ENCODE measurements at places on chromosomes 3 and 15.

DNA sequence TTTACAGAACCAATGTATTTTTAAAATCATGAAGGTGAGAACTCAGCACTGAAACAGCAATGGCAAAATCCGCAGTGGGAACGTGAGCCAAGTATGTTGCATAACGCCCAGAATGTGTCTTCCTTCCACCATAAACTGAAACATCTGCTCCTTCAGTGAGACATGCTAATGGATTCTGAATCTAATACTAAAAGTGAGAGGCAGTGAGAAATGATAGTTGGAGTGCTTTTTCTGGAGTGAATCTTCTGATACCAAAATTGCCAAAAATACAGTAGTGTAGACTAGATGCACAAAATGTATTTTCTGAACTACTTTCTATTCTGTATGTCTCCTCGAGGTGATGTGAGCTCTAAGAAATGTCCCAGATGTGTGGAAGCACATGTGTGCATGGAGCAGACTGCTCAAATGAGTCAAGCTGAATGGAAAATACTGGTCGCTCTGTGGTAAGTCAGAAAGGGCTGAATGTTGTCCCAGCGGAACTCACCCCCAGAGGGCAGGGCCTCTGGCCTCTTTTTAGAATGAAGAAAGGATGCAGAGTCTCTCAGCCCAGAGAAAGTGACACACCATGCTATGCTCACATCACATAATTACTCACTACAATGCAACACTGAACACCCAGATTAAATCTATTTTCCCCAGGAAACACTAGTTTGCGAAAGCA is 73.0 kb downstream of the ATP10A start:
- peak; percentile 30 for DNase-seq

GRCh38 chr3:195386739-195387138 is 56.1 kb downstream of the ACAP2 start:
- DNase-seq: no peak

- DNase-seq: no peak
Observed at GRCh38 chr15:92902737-92903593, 2.8 kb downstream of the CHD2 start.

GRCh38 chr3:79047581-79047980 is 720.2 kb downstream of the ROBO1 start:
- no peak for DNase-seq

DNA sequence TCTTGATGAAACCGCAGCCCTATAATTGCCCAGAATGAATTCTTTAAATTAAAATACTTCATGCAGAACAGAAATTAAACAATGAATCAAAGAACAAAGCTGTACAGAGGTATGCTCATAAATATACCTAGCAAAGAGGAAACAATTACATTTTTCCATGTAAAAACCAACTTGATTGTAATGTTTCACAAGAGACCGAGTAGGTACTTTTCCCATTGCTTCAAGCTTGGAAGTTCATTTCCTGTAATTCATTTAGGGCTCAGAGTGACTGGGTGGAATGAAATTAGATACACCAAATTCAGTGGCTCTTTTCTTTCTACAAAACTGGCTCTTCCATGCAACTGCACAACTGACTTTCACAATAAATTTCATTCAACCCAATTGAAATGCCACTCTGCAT is 51.4 kb downstream of the FHIT start:
- DNase-seq: no peak

DNA sequence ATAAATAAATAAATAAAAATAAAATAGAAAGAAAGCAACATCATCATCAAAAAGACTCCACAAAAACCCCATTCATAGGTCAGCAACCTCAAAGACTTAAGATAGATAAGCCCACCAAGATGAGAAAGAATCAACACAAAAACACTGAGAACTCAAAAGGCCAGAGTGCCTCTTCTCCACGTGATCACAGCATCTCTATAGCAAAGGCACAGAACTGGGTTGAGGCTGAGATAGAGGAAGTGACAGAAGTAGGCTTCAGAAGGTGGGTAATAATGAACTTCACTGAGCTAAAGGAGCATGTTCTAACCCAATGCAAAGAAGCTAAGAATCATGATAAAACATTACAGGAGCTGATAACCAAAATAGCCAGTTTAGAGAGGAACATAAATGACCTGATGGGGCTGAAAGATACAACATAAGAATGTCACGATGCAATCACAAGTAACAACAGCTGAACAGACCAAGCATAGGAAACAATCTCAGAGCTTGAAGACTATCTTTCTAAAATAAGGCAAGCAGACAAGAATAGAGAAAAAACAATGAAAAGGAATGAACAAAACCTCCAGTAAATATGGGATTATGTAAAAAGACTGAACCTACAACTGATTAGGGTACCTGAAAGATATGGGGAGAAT is 26.4 kb downstream of the GNB5 start:
- no peak for DNase-seq

- no peak for DNase-seq
Observed at GRCh38 chr3:179608931-179609720, 4.5 kb downstream of the NDUFB5 start.

GRCh38 chr3:113754494-113755159 is 7.8 kb downstream of the ATP6V1A start:
- no peak for DNase-seq

DNA sequence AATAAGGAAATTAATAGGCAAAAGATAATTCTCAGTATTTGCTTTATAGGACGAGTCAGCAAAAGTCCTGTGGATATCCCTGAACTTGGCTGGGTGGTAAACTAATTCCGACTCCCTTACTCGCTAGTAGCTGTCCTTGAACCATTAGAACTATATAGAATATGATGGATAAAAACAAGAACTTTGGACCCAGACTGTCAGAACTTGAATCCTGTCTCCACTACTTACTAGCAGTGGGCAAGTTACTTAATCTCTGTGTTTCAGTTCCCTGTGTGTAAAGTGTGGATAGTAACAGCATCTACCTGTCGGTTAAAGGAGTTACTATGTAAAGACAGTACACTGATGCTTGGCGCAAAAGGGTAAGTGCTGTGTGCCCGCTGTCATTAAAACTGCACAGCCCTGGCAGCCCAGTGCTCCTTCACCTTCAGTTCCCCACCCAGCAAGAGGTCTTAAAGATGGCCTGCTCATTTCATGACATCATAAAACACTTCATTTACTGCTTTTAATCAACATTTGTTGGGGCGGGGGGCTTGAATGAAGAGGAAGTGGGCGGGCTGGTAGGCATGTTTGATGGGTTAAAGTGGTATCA is 7.3 kb downstream of the TPM1 start:
- no peak for DNase-seq

DNA sequence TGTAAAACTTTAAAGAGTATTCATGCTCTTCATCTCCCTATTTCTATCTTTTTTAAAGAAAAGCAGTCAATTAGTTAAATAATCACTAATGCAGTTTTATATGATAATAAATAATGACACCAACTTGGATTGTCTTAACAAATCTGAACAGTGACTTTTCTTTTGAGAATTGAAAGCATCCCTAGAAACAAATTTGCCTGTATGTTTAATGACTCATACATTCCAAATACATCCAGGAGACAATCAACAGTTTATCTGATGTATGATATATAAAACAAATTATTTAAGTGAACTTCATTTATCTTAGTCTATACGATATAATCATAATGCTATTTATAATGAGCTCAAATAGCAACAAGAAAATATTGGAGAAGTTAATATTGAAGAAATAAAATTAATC is 78.0 kb downstream of the ALCAM start:
- DNase-seq: no peak

DNA sequence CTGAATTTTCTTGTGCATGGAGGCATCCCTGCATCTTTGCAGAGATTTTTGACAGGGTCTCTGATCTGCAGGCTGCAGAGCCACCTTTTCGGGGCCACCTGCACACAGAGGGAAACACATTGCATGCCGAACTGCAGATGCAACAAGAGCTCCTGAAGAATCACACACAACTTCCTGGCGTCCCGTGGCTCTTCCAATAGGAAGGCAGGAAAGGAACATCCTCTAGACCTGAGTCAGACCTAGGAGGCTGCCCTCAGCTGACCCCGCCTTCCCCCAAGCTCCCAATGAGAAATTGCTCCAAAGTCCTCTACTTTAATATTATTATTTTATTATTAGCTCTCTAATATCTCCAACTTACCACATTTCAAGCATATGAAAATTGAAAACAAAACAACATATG is 213.2 kb upstream of the ARRDC4 start:
- no peak for DNase-seq

GRCh38 chr3:29764041-29764440 is 483.2 kb downstream of the RBMS3 start:
- DNase-seq: no peak

GRCh38 chr15:100167884-100168375 is 173.8 kb downstream of the ADAMTS17 start:
- DNase-seq: no peak

DNA sequence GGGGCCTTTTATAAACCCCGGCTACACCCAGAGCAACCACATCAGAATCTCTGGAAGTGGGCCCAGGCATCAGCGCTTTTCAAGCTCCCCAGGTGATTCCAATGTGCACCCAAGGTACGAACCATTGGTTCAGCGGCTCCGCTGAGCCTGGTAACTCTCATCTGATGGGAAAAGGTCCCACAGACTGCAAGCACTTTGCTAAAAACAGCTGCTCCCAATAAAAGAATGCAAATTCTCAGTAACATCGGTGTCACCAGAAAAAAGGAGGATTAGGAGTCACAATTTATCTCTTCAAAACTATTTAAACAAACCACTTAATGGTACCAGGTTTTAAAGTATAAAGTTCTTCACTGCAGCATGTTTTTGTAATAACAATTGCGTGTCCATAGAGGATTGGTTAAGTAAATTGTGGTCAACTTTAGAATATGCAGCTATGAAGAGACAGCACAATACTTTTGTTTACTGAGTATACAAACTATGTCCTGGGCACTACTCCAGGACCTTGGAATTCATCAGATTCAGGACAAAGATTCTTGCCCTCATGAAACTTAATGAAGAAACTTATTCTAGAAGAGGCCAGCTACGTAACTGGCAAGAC is 660.7 kb upstream of the ADAMTS9 start:
- no peak for DNase-seq

GRCh38 chr15:51414256-51414860 is 72.9 kb downstream of the GLDN start:
- DNase-seq: no peak

DNA sequence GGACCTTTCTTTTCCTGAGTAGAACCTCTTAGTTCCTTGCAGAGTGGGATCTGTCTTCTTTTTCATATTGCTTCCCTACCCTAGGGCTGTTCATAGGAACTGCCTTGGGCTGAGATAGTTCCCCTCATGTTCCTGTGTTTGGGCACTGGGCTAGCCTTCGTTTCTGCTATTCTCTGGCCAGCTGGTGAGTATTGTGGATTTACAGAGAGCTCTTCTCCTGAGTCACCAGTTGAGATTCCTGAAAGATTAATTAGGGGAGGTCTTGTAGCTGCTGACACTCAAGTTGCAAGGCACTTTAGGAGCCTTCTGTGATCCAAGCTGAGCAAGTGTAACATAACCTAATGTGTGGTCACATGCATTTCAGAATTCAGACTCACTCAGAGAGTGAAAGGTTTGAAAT is 30.7 kb downstream of the CHD2 start:
- DNase-seq: no peak

GRCh38 chr3:147392625-147392946 is 13.8 kb downstream of the ZIC4 start:
- no peak for DNase-seq

DNA sequence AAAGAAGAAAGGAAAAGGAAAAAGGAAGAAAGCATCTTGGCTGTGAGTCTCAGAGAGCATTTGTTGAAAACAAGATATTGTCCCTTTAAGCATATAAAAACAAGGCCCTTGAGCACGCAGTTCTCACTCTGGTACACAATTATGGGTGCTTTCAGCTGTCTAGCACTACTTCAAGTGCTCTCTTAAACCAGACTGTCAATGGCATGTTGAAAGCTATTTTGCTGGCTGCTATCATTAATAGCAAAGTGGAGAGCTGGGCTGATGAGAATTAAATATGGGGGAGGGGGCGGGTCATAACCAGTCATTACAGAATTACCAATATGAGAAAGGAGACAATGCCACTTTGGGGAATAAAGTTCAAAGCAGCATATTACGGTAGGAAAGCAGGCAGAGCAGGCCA is 9.3 kb downstream of the TLE3 start:
- DNase-seq: no peak

GRCh38 chr3:32500880-32501782 is 1.5 kb downstream of the CMTM6 start:
- no peak for DNase-seq

DNA sequence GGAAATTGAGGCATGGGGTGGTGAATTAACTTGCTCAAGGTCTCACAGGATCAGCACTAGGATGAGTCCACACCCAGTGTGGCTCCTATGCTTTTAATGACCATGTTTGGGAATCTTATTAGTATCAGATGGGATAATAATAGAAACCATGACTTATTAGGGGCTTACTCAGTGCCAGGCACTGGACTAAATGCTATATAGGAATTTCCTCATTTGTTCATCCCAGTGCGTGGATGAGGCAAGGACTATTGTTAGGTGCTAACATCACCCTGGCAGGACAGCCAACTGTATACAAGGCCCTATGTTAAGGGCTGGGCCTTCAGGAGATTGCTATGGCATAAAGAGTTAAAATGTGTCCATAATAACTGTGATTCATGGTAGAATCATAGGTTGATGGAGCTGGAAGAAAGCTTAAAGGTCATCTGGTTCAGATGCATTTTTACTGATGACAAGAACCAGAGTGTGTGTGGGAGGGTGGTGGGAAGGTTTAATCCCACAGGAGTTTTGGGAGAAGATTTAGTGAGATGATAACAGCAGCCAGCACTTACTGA is 4.7 kb upstream of the FEM1B start:
- DNase-seq: no peak

DNA sequence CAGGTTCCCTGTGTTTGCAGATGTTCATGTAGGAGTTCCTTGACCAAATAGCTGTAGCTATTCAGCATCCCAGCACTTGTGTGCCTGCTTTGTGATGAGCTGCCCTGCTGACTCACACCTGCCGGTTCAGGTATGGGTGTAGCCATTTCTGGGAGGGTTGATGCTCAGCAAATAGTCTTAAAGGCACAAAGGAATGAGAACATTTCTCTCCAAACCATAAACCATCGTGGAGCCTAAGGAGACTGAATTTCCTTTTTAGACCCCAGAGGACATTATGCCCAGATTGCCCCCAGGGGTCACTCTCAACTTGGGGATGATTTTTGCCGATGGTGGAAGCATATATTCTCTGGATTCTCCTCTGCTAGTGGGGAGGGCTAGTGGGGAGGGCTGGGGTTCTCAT is 80.6 kb downstream of the ADAMTSL3 start:
- no peak for DNase-seq

- no peak for DNase-seq
Observed at GRCh38 chr3:168952551-168952950, 711.0 kb downstream of the MECOM start.

DNA sequence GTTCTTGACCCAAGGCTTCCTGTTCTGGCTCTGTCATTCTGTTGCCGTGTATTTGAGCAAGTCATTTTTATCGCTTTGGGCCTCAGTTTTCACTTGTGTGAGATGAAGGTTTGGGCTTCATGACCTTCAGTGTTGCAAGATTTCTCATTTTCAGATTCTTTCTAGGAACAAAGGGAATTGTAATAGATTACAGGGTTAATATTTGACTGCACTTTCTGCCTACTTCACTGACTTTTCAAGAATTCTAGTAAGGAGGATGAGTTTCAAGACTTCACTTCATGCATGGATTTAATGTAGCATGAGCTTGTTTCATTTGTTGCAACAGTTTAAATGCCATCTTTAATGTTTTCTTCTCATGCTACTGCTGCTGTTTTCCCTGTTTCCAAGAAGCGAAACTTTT is 226.5 kb downstream of the NLGN1 start:
- DNase-seq: no peak

GRCh38 chr3:71977525-71977924 is 192.6 kb upstream of the PROK2 start:
- DNase-seq: no peak
